Cardiac muscle cell (in vitro differentiated cells and primary cell): ENCODE measurements at places on chromosomes 11 and 22. TPM values are rescaled to one million over a fixed set of nuclear protein-coding genes. Genes with fewer than 3 reads are reported as not detected.

Gene C11orf91
- not detected in 2 replicates for total RNA-seq

Gene CSNK2A3
- total RNA-seq: 0.85 and 1.1 TPM in 2 replicates

Gene TNNT3
- total RNA-seq: 2.5 and 2.7 TPM in 2 replicates

Gene ZNF280A
- total RNA-seq: not detected in 2 replicates

Gene SYTL2
- total RNA-seq: 2.5 and 4.1 TPM in 2 replicates

Gene RTN4R
- 5.3 and 9.8 TPM in 2 replicates for total RNA-seq

Gene OR6T1
- not detected in 2 replicates for total RNA-seq

Gene SCGB1D2
- not detected in 2 replicates for total RNA-seq

Gene ALDH3B1
- total RNA-seq: 0.45 and 1.2 TPM in 2 replicates

Gene APOBEC3B
- total RNA-seq: 1.1 and 6.5 TPM in 2 replicates

DNA sequence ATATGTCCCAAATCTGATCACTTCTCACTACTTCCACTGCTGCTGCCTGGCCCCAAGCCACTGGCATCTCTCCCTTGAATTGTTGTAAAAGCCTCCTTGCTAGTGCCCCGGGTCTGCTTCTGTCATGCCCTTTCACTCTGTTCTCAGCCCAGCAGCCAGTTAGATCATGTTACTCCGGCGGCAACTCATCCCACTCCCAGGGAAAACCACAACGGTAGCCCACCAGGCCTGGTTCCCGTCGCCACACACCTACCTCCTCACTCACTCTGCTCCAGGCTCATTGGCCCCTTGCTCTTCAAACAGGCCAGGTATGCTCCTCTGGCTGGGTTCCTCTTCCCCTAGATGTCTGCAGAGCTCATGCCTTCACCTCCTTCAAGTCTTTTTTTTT is 3.8 kb upstream of the MARK2 start:
- no peak for DNase-seq

- no peak for DNase-seq
These were observed 50.8 kb upstream of the PRDM11 start for GRCh38 chr11:45095691-45096010.

DNA sequence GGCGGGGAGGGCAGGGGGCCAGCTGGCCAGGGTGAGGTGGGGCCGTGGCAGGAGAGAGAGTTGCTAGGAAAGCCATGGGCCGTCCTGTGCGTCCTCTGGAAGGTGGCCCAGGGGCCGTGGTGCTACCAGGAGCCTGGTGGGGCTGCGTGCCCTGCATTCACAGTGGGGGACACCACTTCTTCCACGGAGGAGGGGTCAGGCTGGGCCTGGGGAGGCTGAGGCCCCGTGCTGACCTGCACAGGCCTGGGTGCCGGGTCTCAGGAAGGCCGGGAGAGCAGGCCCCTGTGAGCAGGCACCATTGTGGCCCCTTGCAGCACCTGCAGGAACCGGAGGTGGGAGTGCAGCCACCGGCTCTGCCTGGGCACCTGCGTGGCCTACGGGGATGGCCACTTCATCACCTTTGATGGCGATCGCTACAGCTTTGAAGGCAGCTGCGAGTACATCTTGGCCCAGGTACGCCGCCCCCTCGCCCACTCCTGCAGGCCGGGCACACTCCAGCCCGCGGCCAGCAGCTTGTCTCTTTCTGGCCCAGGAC is 12.0 kb downstream of the MUC5B start:
- DNase-seq: no peak

DNA sequence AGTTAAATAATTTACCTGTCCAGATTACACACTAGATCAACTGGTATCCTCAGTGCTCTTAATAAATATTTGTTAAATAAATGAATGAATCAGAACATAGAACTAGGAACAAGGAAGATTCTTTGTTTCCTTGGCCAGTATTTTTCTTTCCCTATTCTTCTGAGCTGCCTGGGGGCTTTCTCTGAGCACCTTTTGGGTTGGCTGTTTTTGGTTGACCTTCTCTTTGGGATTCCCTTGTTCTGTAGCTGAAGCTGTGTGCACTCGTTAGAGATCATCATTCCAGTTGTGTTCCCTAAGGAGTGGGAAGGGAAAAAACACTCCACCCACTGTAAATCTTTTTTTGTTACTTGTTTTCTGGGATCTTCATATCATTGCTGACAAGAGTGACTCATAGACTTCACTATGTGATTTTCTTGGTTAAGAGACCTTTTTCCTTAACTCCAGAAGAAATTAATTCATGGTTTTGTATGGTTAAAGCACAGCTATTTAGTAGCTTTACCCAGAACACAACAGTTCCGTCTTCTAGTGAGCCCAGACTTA is 84.3 kb downstream of the STIM1 start:
- DNase-seq: no peak

DNA sequence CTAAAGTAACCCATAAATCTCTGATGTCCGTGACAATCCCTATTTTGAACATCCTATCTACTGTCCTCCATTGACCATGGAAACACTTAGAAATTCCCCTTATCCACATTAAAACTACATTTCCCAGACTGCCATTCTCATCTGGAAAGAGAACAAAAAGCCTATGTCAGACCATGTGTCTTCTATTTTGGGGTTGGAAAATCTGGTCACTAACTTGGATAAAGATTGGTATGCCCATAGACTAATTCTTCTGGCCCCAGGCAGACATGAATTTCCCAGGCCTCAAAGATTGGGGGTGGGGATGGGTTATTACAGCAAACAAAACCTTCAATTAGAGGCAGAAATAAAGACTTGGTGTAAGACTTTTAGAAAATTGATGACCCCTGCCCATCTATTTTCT is 30.9 kb upstream of the CREB3L1 start:
- peak; percentile 39 for DNase-seq

DNA sequence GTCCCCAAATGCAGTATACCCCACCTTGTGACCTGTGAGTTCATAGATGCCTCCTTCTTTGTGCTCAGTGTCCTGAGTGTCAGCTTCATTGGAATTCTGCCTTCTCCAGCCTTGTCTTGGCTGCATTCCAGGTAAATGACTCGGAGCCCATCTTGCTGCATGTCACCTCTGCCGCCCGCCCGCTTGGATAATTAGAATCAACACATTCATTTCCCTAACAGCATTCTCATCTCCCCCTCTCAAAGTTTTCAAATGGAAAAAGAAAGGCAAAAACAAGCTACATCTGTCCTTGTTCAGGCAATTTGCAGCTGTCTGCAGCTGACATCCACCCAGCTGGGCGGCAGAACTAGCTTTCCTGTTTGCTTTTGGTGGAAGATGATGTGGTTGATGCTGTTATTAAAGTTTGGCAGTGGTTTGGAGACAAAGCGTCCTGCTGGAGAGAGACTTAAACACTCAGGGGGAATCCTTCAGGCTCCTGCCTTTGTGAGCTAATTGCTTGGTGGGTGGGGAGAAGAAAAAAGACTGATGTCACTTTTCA is 198.8 kb upstream of the SEZ6L start:
- DNase-seq: no peak

DNA sequence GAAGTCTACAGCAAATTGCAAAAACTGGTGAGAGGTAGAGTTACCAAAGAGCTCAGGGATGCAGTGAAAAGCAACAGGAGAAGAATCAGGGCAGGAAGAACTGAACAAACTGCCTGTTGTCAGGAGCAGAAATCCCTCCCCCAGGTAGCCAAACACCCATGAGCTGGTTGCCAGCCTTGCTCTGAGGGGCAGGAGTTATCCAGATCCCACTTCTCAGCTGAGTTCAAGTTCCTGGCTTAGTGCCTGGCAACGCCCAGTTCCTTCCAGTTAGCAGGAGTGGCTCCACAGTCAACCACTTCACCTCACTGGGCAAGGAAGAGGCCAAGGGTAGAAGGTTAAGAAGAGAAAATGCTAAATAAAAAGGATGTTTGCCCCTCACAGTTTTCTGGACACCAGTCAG is 1.9 kb upstream of the MPZL2 start:
- DNase-seq: no peak

DNA sequence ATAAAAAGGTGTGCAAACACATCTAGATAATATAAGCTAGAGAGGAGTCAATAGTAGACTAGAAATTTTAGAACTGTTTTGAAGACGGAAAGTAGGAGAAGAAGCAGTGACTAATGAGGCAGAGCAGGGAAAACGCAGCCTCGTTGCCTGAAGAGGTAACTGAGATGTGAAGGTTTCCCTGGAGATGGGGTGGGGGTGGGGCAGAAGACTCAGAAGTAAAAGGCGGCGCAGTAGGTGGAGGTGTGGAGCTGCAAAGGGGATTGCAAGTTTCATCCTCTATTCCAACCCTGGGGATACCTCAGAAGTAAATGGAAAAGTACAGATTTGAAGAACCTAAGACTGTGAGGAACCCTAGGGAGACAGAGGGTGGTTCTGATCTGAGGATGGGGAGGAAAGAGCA is 109.5 kb downstream of the TMPRSS5 start:
- no peak for DNase-seq

- DNase-seq: peak; percentile 19
These were observed 32.0 kb downstream of the PDE2A start for GRCh38 chr11:72642043-72642883.

DNA sequence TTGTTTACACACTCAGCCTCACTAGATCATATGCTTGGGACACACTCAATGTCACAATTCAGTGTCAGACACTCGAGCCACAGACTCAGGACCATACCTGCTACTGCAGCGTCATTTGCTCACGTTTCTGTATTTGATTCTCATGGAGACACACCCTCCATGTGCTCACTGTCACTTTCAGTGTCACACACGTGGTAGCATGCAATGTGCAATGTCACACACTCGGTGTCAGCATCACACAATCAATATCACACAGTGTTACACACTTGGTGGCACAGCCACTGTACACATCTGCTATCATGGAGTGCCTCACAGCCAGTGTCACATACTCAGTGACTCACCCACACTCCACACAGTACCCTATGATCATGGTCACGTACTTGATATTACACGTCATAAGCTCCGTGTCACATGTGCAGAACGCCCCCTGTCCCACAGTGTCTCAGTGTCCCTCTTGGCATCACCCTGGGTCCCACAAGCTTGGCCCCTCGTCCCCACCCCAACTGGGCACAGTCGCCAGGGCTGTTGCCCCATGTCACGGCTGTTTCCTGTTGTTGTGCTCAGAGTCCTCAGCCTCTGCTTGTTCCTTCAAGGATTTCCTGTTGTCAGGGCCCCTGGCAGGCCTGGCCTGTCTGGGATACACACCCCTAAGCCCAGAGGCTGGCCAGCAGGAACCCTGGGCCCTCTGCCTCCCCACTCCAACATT is 49.6 kb downstream of the PDE2A start:
- DNase-seq: no peak

- no peak for DNase-seq
These were observed 5.3 kb downstream of the GRAP2 start for GRCh38 chr22:39906207-39906606.

DNA sequence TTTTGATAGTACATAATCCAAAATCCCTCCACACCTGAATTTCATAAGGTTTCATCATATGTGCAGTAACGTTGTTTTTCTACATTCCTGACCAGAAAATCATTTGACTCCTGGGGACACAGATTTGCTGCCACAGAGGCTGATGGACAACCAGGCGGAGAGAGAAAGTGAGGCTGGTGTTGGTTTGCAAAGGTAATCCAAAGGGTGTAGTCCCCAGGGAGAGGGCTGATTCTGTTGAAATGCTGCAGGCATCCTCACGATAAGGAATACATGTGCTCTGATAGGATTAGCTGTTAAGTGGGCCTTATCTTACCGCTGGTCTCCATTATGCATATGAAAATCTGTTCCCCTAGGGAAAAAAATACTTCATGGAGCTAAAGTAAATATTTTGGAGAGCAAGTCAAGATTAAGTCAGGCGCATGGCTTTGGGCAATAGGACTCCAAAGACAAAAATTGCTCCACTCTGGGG is 8.1 kb downstream of the APOL6 start:
- no peak for DNase-seq

- peak; percentile 47 for DNase-seq
These were observed 619 bp downstream of the MSANTD2 start for GRCh38 chr11:124799348-124800225.

GRCh38 chr11:65778901-65779668 is 1.7 kb downstream of the AP5B1 start:
- DNase-seq: no peak

- no peak for DNase-seq
These were observed 70.6 kb downstream of the ZBTB16 start for GRCh38 chr11:114130115-114130576.

DNA sequence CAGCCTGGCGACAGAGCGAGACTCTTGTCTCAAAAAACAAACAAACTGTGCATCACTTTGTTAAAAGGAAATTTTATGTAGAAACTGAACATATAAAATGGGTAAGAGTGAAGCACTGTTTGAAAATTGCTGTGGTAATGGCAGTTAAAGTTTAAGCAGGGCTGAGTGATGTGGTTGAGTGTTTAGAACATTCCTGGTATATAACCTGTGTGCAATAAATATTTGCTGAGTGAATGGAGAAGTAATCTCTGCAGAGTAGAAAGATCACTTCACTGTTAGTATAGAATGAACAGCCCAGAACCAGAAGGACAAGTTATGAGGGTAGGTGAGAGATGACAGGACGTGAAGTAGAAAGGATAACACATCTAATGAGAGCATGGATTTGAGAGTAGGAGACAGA is 27.3 kb downstream of the CECR2 start:
- no peak for DNase-seq

- no peak for DNase-seq
These were observed 9.6 kb upstream of the RGL4 start for GRCh38 chr22:23681026-23681809.

GRCh38 chr11:108558222-108558621 is 35.3 kb downstream of the EXPH5 start:
- DNase-seq: no peak

DNA sequence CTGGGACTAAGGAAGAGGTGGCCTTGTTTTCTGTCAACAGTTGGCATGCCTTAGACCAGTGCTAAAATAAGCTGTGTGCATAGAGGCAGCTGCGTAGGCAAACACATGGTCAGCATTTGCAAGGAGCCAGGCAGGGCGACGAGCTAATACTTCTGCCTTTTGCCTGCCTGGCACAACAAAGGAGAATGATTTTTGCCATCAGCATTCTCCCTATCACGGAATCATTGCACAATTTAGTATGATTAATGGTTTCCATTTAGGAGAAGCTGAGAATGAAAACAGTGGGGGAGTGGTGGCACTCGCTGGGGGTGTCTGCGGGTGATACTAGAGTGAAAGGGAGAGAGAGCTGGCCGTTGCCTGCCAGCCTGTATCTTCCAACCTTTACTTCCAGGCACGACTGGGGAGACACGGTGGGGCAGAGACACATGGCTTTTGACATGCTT is 336.0 kb downstream of the CADM1 start:
- DNase-seq: no peak

- DNase-seq: no peak
These were observed 288.6 kb upstream of the SORL1-AS1 start for GRCh38 chr11:121741351-121741760.

GRCh38 chr11:78251083-78251775 is 62.5 kb downstream of the USP35 start:
- DNase-seq: no peak

GRCh38 chr11:11836676-11837231 is 5.0 kb upstream of the USP47 start:
- no peak for DNase-seq

GRCh38 chr11:120028181-120028896 is 109.6 kb downstream of the TRIM29 start:
- no peak for DNase-seq

DNA sequence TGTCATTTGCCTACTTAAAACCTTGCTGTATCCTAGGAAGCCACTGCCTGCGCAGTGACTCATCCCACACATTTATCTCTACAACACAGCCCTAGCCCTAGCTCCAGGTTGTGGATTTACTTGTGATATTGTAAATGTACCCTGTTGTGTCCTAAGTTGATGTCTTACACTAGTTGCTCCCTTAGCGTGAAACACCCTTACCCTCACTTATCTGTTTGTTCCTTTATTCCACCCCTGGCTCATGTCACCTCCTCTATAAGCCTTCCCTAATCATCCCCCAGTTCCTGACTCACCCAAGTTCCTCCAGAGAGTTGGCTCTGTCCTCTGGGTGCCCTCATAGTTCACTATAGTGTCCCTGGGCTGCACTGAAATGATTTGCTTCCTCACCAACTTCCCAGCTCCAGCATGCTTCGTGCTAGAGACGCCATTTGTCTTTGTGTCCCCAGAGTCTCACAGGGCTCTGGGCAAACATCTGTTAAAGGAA is 431.8 kb upstream of the FAT3 start:
- DNase-seq: no peak
